ENCODE measurements at places on chromosomes 16 and 17.

GRCh38 chr16:11560701-11561453 lies 25.8 kb downstream of the LITAF start:
- DNase-seq: no peak

GRCh38 chr17:31067691-31068184 lies 27.0 kb upstream of the NF1 start:
- peak; percentile 6 for DNase-seq

DNA sequence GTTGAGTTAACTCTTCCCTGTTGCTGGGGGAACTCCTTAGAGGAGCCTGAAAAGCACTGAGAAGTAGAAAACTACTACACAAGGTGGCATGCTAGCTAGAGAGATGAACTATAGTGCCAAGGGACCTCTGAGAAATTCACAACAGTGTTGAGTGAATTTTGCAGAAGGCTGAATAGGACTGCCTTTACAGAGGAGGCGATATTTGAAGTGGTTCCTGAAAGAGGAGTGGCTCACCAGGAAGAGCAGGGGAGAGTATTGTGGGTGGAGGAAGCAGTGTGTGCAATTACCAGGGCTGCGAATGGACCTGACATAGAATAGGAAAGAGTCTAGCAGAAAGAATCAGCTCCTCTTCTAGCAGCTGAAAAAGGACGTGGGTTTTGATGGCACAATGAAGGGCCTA lies 66.4 kb downstream of the CDK5R1 start:
- DNase-seq: no peak

- peak; percentile 73 for DNase-seq
These were observed 22.9 kb upstream of the C16orf87 start for GRCh38 chr16:46853713-46854443.

- no peak for DNase-seq
These were observed 22.1 kb upstream of the EVPL start for GRCh38 chr17:76049239-76049638.

DNA sequence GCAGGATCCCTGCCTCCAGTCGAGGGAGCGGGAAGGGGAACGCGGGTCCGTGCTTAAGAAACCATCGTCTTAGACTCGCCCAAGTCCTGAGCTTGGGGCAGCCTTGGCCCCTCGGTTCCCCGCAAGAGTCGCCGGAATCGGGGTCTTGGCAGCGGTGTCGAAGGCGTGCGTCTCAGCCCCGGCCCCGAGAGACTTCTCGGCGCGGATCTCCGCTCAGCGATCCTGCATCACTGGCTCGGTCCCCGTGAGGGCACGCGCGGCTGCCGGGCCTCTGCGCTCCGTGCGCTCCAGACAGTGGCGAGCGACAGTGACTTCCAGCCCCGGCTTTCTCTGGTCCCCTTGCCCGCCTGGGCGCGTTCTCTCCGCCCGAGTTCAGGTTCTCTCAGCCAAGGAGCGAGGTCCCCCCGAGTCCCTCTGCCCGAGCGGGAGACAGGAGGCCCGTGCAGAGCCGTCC lies 380 bp downstream of the HS3ST3A1 start:
- DNase-seq: no peak

DNA sequence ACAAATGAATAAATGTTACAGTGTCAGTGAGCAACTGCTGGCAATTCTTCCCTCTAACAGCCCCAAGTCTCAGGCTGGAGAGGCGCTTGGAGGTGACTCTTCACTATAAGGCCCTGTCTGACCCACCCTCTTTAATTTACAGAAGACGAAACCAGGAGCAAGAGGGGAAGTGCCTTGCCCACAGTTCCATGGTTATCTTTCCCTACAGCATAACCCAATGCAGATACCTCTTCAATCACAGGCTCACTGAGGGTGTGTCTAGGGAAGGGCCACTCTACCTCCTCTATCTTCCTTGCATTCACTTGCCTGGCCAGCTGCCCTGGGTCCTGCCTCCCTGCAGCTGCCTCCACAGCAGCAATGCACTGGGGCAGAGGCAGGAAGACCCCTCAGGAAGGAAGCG lies 9.6 kb upstream of the N4BP1 start:
- no peak for DNase-seq

GRCh38 chr17:8189041-8189710 lies 804 bp downstream of the BORCS6 start:
- no peak for DNase-seq

GRCh38 chr17:2798678-2799077 lies 2.4 kb downstream of the RAP1GAP2 start:
- DNase-seq: no peak

GRCh38 chr17:78661093-78661770 lies 84.0 kb upstream of the DNAH17 start:
- DNase-seq: peak; percentile 70

GRCh38 chr16:7515543-7515942 lies 182.9 kb downstream of the RBFOX1 start:
- no peak for DNase-seq

DNA sequence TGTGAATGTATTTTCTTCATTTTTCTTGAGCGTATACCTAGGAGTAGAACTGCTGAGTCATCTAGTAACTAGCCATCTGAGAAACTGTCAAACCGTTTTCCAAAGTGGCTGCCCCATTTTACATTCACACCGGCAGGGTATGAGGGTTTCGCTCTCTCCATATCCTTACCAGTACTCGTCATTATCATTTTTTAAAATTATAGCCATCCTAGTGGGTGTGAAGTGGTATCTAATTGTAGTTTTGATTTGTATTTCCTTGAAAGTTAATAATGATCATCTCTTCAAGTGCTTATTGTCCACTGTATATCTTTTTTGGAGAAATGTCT lies 6.0 kb downstream of the RNF157 start:
- no peak for DNase-seq

DNA sequence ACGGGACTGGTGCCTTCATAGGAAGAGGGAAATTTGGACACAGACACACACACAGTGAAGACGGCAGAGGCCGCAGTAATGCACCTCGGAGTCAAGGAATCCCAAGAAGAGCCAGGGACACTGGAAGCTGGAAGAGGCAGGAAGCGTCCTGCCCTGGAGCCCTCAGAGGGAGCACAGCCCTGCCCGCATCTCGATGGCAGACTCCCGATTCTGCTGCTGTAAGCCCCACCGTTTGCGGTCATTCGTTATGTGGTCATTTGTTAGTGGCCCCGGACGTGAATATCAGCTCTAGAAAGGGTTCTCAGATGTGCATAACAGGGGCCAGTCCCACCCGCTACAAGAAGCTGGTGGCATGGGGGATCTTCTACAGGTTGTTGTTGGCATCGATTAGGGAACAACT lies 316.6 kb downstream of the FOXL1 start:
- no peak for DNase-seq

GRCh38 chr17:58231641-58232040 lies 6.7 kb upstream of the LPO start:
- DNase-seq: no peak

- DNase-seq: no peak
These were observed 16.5 kb upstream of the EIF1 start for GRCh38 chr17:41672153-41672552.

DNA sequence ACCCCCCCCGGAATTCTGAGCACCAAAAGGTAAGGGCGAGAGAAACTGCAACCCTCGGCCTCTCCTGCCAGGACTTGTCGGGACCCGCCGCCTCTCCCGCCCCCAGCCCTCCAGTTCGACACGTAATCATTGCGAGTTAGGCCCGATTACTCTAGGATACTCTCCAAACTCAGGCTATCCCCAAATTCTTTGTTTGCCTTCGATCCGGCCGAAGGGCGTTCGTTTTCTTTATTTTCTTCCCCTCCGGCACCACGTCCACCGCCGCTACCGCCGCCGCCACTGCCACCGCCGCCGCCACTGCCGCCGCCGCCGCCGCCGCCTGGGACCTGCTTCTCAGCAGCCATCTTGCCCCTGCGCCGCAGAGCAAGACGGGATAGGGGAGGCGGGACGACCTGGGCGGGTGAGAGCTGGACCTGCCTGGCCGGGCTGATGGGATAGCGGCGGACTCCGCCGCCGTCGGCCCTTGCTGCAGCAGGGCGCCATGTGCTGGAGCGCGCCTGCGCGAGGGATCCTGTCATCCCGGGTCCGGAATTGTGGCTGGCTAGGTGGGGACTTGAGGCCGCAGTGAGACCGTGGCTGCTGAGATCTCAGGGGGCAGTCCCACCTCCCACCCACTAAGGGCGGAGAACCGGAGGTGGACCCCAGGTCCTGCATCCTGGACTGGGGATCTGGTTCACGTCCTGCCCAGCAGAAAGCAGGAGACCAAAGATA lies at the start of gene SRP68:
Gene SRP68, minus strand, starts transcription at position 370 of the 711 bp plus-strand sequence. Its CDS starts 26 bp downstream, at position 344.
- DNase-seq: peak; percentile 72

- DNase-seq: no peak
These were observed 137.7 kb downstream of the RPTOR start for GRCh38 chr17:80682372-80682771.

- DNase-seq: no peak
These were observed 35.2 kb upstream of the KIFC3 start for GRCh38 chr16:57837305-57838125.

DNA sequence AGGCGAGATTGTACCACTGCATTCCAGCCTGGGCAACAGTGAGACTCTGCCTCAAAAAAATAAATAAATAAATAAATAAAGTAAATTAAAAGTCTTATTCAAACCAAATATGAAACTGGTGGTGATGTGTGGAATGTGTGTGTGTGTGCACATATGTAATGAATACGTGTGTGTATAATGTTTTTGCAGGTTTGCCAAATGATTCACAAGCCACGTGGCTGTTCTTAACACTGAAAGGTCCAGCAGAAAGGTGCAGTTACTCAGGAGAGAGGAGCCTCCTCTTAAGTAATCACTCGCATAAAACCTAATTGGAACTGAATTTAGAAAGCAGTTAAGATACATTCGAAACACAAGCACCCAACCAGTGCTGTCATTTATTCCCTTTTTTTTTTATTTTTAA lies 22.9 kb downstream of the GDE1 start:
- no peak for DNase-seq

GRCh38 chr16:23469814-23470213 lies 16.8 kb upstream of the COG7 start:
- peak; percentile 76 for DNase-seq

DNA sequence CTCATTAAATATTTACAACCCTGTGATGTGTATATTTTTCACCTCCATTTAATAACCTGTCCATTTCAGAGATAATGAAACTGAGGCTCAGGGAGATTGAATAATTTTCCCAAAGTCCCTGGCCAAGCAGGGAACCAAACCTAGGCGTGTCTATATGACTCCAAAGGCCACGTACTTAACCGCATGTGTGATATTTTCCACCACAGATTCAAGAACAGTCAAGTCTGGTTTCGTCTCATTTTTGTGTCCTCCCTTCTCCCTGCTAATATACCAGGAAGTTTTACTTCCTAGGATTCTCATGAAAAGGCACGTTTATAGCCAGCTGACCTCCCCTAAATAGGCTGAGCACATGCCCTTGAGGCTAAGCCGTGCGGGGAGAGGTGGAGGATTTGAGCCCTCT lies 15.3 kb downstream of the WFIKKN2 start:
- DNase-seq: no peak

- no peak for DNase-seq
These were observed 533 bp downstream of the SLC6A4 start for GRCh38 chr17:30234964-30235363.

- DNase-seq: no peak
These were observed 85.7 kb upstream of the XYLT1 start for GRCh38 chr16:17556276-17557052.

DNA sequence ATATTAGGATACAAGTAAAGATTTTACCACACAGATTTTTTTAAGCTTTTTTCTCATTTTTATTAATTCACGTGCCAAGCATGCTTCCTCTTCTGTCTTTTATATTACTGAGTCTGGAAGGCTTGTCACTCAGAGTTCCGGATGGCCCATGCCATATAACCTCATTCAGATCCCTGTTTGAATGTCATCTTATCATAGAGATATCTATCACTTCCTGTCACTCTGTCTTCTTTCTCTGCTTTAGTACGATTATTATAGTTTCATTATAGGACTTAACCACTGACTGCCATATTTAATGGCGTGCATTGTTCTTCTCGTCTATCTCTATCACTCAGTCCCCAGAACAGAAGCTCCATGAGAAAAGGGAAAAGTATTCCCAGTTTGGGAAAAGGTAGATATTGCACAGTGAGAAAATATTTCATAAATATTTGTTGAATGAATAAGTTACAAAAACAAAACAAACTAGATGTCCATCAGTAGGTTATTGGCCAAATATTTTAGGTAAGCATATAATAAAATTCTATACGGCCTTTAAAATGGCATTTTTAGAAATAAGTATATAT lies 296.9 kb upstream of the GOT2 start:
- DNase-seq: no peak

- no peak for DNase-seq
These were observed 689.5 kb upstream of the RBFOX1 start for GRCh38 chr16:6643080-6643686.

- no peak for DNase-seq
These were observed 1.7 kb upstream of the ANKRD13B start for GRCh38 chr17:29591146-29591736.

- DNase-seq: no peak
These were observed 214.3 kb upstream of the N4BP1 start for GRCh38 chr16:48824271-48824670.

- no peak for DNase-seq
These were observed 151.2 kb downstream of the IRX5 start for GRCh38 chr16:55081622-55082590.

DNA sequence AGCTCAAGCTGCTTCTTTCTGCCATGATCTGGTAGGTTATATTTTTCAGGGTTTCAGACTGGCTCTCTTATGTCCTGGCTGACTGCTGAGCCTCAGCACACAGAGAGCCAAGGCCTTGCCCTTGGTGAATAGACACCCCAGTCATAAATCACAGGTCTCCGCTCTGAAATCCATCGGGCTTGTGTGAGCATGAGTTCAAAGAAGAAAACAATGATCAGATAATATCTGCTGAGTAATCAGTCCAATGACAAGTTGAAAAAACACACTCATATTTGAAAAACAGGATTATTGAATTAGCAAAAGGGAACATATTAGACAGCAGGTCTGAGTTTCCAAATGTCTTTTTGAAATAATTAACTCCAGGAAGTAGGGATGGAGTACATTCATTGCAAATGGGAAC lies 51.1 kb upstream of the NDRG4 start:
- no peak for DNase-seq

GRCh38 chr16:89261691-89262563 lies 44.4 kb downstream of the ZNF778 start:
- no peak for DNase-seq

GRCh38 chr17:44279666-44280391 lies 11.9 kb upstream of the SLC4A1 start:
- DNase-seq: peak; percentile 62

- peak; percentile 88 for DNase-seq
These were observed 145.0 kb downstream of the SEC14L1 start for GRCh38 chr17:77285594-77286390.

DNA sequence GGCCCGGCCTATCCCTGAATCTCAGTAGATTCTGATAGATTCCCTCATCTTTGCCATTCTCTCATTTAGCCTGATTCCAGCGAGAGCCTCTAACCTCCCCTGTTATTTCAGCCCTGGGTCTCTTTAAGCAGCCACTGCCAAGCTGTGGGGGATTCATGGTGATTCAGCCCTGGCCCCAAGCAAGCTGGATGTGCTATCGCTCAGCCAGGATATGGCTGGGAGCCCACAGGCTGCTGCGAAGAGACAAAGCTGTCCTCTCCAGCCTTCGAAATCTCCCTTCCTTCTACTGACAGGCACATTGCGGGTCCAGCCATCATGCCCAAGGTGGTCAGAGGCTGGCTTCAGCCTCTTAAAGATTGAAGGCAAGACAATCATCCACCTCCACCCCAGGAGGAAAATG lies 394.1 kb downstream of the SOX9 start:
- no peak for DNase-seq

Data from PC-9 (cell line).